Natural killer cell (primary cell): ENCODE measurements at places on chromosomes 16 and 17. TPM values are rescaled to one million over a fixed set of nuclear protein-coding genes. Genes with fewer than 3 reads are reported as not detected.

TMEM106A gene
- total RNA-seq, result 27.4 TPM

FLYWCH1 gene
- 148 TPM for total RNA-seq

BCO1 gene
- total RNA-seq, result not detected

TSR1 gene
- total RNA-seq, result 29.0 TPM

KRTAP2-1 gene
- not detected for total RNA-seq

TBC1D3C gene
- not detected for total RNA-seq

FADS6 gene
- not detected for total RNA-seq

- no peak for DNase-seq
Observed at GRCh38 chr16:10332775-10333174, 53.1 kb upstream of the ATF7IP2 start.

DNA sequence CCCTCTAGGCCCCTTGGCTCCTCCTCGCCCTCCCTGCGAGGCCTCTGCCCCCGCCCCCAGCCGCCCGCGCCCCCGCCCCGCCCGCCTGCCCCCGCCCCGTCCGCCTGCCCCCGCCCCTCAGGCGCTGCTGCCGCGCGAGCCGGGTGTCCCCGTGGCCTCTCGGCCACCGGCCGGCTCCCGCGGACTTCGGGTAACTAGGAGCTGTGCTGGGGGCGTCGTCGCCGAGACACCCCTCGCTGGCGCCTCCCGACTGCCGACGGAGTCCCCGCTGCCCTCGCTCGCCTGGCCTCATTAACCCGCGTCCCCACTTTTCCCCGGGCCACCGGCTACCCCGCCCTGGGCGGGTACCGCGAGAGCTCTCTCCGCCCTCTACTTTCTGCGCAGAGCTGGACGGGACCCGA, at the start of gene TLCD1:
Gene TLCD1, minus strand, starts transcription at position 8 of the 401 bp plus-strand sequence. CDS start 136 bp downstream, outside the sequence.
- peak; percentile 42 for DNase-seq

DNA sequence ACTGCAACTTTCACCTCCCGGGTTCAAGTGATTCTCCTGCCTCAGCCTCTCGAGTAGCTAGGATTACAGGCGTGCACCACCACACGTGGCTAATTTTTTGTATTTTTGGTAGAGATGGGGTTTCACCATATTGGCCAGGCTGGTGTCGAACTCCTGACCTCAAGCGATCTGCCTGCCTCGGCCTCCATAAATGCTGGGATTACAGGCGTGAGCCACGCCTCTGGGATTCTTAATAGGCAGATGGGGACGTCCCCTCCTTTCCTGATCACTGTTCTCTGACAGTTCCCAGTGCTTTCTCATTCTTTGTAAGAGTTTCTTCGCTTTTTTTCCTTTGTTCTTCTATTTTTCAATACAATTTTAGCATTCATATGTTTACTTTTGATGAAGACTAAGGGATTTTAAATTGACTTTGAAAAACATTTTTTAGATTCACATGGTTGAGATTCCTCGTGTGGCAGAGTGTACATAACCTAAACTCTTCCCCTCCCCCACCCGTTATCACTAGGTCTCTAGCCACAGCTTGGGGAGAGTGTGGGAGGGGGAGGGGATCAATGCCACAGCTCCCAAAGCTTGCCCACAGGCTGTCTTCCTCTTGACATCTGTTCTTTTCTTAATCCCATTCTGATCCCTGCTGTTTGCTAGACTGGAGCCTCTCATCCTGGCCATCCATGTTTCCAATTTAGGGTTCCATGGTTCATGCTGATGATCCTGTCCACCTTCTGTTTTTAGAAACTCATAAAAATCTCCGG, 11.0 kb downstream of the ADORA2B start:
- DNase-seq, result no peak

GRCh38 chr16:57388359-57389086, 16.0 kb upstream of the CCL17 start:
- DNase-seq, result no peak

GRCh38 chr16:64993464-64993863, 128.4 kb downstream of the CDH11 start:
- no peak for DNase-seq
